ENCODE measurements at places on chromosomes 5 and 9.

GRCh38 chr5:180290568-180291233 lies 1.2 kb downstream of the MAPK9 start:
- DNase-seq = no peak

- no peak for DNase-seq
Measured at GRCh38 chr9:81789721-81790120, 100.4 kb upstream of the TLE1 start.

DNA sequence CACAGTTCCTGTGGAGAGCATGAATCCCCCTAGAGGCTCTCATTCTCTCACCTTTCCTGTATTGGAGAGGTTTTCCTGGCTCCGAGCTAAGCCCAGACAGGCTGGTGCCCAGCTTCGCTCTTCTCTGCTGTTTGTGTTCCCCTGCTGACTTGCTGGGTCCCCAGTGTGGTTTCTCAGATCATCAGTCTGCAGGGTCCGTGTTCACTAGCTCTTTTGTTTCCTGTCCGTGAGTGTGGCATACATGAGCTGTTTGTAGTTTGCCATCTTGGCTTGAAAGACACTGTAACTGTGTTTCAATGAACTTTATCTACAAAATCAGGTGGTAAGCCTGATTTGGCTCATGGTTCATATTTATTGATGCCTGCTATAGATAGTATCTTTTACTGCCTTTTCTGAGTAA lies 23.8 kb downstream of the LOX start:
- no peak for DNase-seq

DNA sequence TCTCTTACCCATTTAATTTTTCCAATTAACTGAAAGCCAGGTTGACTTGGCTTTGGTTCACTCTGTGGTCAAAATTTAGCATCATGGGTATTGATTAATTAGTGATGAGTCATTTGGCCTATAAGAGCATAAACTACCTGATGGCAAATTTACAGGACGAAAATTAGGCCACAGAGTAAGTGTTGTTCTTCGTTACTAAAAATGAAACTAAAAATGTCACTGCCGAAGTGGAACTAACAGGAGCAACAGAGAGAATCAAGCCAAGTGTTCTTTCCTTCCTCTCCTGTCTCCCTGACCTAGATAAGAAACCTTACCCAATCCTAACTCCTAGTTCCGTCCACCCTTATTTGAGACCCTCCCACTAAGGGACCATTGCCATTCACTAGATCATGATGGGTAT lies 176.9 kb downstream of the RAB3C start:
- DNase-seq = no peak

Data from T-helper 2 cell (primary cell).